ENCODE measurements at places on chromosomes 6 and 20.

DNA sequence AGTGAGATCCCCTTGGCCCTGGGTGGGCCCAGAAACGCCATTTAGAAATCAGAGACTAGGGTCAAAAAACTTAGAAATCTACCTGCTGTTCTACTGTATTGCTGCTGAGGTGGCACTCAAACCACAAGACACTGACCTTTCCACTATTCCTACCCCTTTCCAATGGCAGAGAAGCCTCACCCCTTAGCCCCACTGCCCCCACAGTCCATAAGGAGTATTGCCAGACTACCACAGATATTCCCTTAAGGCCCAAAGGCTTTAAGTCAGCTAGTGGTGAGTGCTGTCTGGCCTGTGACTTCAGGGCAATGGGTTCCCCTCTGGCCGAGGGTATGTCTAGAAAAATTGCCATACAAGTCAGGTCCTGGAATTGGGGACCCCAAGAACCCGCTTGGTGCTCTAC, 656.1 kb downstream of the COL12A1 start:
- no peak for DNase-seq

GRCh38 chr20:47258745-47259695, 97.5 kb downstream of the ZMYND8 start:
- no peak for DNase-seq

- no peak for DNase-seq
Observed at GRCh38 chr6:157661652-157662051, 161.4 kb upstream of the SNX9 start.

DNA sequence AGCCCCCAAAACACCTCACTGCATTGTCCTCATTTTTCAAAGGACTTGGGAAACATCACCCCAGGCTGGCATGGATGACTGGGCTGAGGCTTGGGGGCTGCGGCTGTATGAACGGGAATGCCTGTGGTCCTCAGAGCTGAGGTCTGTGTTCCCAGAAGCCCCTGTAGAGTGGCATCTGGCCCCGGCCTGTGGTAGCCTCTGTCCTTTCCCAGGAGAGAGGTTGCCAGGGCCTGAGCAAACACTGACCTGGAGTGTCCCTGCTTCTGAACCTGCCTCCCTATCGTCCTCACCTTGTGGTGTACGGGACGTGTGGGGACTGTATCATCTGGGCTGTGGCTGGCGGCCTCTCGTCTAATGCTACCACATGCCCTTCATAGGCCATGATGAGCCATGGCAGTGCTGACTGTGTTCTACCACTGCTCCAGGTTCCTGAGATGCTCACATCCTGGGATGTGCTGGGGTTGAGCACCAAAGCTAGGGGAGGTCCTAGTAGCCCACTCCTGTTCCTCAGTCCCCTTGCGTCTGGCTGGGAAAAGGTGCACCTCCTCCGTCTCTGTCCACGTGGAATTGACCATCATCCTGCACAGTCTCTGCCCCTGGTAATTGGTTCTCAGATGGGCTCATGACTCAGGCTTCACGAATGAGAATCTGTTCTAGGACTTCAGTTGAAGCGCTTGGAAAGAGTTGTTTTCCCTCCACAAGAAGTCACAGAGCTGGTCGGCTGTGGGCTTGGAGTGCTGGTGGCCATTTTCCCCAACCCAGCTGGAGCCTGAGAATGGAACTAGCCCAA, 27.6 kb downstream of the PHACTR3 start:
- no peak for DNase-seq

- DNase-seq: peak; percentile 2
Observed at GRCh38 chr6:144065213-144065660, 30.1 kb downstream of the SF3B5 start.

DNA sequence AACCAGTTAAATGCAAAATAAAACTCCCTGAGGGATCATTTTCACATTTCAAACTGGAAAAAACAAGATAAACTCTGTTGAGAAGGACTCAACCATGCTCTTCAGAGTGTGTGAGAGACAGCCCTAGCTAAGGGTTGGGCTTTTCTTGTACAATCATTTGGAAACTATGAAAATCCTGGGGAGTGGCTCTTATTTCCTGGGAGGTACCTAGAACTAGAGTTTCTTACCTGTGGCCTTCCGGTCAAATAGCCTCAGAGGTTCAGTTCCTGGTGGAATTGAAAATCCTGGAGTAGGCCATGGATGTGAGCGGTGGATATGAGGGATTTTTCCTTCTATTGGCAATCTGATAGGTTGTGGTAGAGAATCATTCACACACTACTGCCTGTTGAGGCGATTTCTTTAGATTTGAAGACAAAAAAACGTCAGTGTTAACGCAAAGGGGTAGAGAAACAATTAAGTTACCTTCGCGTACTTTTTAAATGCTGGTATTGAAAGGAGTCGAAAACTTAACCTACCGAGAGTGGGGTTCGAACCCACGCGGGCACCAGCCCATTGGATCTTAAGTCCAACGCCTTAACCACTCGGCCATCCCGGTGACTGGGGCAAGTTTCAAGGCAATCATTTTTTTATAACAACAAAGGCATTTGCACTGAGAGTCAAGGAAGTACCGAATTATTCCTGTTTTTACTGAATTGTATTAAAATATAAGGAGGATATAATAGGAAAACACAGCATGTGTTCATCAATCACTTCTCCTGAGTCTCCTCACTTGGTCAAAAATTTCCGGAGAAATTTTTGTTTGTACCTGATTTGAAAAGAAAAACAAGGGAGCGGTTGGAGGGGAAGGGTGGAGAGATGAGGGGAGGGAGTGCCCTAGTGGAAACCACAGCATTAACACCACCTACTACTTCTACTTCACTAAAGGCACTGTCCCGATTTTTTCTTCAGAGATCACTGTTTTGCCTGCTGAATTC, 191.3 kb downstream of the OR2B2 start:
- DNase-seq: peak; percentile 78

DNA sequence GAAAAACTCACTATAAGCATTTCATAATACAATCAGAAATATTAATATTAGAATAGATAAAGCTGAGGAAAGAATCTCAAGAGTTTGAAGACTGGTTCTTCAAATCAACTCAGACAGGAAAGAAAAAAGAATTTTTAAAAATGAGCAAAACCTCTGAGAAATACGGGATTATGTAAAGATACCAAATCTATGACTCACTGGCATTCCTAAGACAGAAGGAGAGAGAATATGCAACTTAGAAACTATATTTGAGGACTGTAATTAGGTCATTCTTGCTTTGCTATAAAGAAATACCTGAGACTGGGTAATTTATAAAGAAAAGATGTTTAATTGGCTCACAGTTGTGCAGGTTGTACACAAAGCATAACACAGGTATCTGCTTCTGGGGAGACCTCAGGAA, 665.1 kb downstream of the RNF144B start:
- no peak for DNase-seq

DNA sequence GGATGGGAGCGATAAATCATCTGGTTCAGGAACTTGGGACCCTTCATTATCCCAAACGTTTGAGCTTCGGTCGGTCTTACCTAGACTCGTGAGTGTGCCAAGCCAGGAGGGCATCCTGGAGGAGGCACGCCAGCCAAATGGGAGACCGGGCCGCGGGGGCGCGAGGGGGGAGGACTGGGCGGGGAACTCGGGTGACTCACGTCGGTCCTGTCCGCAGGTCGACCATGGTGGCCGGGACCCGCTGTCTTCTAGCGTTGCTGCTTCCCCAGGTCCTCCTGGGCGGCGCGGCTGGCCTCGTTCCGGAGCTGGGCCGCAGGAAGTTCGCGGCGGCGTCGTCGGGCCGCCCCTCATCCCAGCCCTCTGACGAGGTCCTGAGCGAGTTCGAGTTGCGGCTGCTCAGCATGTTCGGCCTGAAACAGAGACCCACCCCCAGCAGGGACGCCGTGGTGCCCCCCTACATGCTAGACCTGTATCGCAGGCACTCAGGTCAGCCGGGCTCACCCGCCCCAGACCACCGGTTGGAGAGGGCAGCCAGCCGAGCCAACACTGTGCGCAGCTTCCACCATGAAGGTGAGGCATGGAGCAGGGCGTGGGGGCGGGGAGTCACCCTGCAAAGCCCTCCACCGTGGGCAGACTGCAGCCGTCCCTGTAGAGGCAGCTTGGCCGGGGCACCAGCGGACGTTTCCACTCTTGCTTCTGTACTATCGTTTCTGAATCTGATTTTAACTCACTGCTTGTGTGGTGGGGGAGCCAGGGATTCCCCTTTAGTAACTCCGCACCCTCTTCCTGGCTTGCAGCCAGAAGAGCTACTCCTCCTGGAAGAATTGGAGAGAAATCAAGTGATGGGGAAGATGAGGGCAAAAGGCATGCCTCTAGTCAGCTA, 2.7 kb downstream of the BMP2 start:
- DNase-seq: no peak

DNA sequence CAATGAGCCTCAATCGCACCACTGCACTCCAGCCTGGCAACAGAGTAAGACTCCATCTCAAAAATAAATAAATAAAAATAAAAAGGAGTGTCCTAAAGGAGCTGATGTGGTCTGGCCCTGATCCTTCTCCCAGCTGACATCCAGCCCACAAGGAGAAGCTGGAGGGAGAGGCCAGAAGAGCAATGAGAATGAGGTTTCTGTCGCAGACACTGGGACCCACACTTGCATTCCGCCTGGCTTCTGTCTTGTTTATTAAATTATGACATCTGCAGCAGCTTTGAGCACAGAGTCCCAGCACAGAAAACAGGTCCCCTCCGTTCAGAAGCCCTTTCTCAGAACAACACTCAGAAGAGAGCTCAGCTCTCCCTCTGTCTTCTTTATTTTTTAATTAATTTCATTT, 10.3 kb upstream of the E2F1 start:
- no peak for DNase-seq

DNA sequence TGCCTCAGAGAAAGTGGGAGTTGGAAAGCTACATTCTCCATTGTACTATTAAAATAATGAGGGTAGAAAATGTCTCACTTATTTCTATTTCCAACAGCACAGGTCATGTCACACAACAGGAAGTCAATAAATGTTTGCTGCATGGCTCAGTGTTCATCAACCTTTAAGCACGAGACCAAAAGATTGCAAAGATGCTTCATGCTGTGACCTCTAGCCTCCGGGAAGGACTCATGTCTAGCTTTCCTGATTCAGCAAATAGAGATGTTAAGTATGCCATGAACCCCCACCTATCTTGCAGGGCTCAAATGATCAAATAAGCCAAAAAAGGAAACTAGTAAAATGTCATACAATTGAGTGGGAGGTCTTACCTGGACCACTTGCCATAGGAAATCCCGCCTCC, 57.4 kb downstream of the NCOA6 start:
- no peak for DNase-seq

DNA sequence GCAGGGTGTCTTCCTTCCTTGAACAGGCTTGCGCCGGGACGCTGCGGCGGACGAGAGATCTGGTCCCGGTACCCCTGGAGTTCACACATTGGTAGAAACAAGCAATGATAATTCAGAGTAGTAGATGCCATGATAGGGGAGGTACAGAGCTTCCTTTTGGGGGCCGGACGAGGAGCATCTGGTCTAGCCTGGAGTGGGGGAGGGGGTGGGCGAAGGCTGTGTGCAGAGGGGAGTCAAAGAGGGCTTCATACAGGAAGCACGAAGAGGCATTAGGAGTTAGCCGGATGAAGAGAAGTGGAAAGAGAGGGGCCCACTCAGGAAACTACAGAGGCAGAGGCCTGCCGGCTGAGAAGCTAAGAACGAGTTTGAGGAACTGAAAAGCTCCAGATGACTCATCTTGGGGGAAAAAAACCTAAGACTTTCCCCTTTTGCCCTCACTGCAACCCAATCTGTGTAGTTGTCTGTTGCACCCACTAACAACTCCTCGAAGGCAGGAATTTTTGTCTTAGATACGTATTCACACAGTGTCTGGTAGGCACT, 611 bp downstream of the CNPY3 start:
- peak; percentile 89 for DNase-seq

DNA sequence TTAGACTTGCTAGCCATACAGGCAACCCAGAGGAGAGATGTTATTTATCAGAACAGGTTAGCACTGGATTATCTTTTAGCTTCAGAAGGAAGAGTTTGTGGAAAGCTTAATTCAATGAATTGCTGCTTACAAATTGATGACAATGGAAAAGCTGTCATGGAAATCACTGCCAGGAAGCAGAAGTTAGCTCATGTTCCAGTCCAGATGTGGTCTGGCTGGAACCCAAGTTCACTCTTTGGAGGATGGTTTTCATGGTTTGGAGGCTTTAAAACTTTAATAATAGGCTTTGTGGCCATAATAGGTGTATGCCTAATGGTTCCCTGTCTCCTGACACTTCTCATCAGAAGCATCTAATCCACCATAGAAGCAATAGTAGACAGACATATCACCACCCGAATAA, 699.0 kb downstream of the PHF3 start:
- DNase-seq: no peak

DNA sequence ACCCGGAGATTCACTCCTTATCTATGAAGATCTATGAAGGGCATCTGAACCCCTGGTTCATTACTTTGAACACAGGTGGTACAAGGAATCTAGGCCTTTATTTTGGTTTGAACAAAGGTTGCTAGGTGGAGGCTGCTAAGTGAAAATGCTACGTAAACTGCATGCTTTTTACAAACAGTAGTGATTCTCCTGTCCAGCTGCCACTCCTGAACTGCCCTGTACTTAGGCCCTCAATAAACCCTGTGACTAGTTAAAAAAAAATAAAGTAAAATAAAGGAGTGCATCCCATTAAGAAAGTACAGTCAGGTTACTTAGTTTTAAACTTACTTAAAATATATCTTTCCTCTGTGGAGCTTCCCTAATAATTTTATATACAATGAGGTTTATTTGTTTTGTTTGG, 27.7 kb upstream of the ARG1 start:
- DNase-seq: no peak
